ENCODE measurements at places on chromosomes 6 and 20. TPM values are rescaled to one million over a fixed set of nuclear protein-coding genes. Genes with fewer than 3 reads are reported as not detected.

SOX18 gene
- 1.6 TPM for total RNA-seq

JPH2 gene
- 0.31 TPM for total RNA-seq

ZBP1 gene
- not detected for total RNA-seq

SLC32A1 gene
- total RNA-seq = 0.24 TPM

FAM110A gene
- total RNA-seq = 11.5 TPM

CCN6 gene
- total RNA-seq = not detected

TULP1 gene
- 0.29 TPM for total RNA-seq

PLCB1 gene
- total RNA-seq = 11.1 TPM

DNA sequence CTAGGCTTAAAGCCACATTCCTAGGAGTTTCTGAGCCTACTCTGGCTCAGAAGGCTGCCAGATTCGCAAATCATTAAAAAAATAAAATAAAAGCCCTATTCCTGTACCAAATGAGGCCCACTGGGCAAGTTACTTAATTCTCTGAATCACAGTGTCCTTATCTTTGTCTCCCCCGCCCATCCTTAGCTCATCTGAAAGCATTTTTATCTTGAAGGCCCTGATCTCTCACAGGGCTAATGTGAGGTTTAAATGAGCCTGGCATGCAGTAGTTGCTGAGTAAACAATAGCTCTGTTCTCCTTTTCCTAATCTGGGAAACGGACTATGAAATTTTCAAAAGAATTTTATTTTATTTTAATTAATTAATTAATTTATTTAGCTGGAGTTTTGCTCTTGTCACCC lies 2.1 kb upstream of the ZBTB12 start:
- DNase-seq = no peak

DNA sequence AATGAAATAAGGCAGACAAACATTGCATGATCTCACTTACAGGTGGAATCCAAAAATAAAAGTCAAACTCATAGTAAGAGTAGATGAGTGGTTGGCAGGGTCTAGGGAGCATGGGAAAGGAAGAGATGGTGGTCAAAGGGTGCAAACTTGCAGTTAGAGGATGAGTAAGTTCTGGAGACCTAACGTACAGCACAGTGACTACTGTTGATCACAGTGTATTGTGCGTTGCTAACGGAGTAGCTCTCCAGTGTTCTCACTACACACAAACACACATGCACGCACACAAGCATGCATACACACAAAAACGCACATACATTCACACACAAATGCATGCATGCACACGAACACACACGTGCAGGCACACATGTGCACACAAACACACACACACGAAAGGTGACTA lies 54.9 kb downstream of the LY86 start:
- DNase-seq = no peak

DNA sequence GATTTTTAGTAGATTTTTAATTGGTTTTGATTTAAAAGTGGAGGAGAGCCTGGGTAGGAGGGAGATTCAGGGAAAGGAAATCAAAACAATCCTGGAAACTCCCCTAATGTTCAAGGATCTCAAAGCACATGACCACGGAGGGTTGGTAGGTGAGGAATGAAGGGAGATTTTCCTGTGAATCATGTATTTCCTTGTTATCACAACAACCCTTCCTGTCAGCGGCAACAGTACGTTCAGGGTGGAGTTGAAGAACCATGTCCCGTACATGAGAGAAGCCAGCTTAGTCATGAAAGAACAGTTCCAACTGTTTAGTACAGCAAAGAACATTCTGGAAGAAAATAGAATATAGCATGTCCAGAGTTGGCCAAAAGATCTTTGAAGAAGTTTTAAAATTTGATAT lies 79.4 kb upstream of the SCAF8 start:
- no peak for DNase-seq

- DNase-seq = peak; percentile 30
These were observed 269.4 kb downstream of the NKAIN2 start for GRCh38 chr6:124073021-124073420.

DNA sequence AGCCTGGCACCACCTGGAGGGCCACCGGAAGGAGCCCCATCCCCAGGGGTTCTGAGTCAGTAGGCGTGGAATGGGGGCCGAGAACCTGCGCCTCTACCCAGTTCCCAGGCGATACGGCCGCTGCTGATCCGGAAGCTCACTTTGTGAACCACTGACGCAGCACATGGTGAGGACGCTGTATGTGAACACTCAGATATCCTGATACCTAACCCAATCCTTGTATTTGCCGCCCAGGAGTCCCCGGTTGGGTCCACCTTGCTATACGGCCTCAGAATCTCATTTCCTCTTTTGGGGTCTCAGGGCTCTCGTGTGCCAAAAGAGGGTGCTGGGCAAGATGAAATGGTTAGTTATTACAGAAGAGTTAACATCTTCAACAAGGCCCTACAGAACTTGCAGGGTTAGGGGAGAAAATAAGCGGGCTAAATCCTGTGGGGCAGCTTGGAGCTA lies 604 bp upstream of the RAB5IF start:
- no peak for DNase-seq

GRCh38 chr20:358891-359555 lies 12.1 kb downstream of the NRSN2 start:
- no peak for DNase-seq

- DNase-seq = no peak
These were observed 73.7 kb downstream of the LYRM2 start for GRCh38 chr6:89564752-89565427.

- DNase-seq = no peak
These were observed 5.3 kb upstream of the UBE2V1 start for GRCh38 chr20:50118203-50118602.

DNA sequence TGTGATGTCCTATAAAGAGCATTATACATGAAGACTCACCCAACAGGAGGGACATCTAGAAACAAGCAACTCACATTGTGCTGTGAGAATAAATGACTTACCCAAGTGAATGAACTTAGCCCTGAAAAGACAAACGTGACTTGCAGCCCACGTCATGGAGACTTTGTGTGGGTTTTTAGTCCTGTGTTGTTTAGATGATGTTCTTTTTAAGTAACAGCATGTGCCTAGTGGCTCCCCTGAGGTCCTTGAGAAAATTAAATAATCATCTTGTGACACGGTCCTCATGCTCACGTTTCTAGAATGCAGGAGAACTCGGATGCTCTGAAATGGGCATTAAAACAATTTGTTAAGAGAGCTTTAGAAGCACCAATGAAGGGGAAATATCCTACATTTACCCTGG lies 165.1 kb downstream of the SASH1 start:
- no peak for DNase-seq

DNA sequence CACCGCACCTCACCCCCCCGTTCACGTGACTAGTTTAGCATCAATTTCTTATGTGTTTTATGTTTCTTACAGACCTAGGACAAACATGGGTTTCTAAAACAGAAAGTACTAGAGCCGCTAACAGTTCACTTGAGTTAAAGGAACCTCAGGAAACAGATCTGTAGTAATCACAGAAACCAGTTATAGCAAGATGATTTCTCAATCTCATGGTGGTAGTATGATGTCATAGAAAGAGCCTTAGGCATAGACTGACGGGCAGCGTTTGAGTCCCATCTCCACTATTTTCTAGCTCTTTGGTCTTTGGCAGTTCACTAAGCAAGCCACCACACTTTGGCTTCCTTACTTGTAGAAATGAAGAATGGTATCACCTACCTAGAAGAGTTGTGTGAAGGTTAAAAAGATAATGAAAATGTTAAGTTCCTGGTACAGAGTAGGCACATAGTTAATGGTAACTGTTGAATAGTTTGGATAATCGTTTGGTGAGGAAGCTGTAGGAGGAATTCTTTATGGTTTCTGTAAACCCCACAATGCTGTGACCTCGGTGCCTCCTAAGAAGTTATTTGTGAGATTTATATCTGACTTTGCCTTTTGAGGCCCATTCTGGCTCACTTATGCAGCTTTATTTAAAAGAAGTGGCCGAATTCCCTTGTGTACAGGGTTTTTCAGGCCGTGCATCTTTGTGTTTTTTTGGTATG lies 21.3 kb downstream of the CTNNBL1 start:
- DNase-seq = no peak

GRCh38 chr6:40410821-40411220 lies 176.3 kb downstream of the LRFN2 start:
- no peak for DNase-seq

Measured in H9 (cell line).